Stimulated activated CD4-positive, alpha-beta T cell treated with anti-CD3 and anti-CD28 coated beads, Interleukin-2, amount 100 ng/mL, for 48 hours (primary cell): ENCODE measurements at places on chromosomes 1 and 21.

DNA sequence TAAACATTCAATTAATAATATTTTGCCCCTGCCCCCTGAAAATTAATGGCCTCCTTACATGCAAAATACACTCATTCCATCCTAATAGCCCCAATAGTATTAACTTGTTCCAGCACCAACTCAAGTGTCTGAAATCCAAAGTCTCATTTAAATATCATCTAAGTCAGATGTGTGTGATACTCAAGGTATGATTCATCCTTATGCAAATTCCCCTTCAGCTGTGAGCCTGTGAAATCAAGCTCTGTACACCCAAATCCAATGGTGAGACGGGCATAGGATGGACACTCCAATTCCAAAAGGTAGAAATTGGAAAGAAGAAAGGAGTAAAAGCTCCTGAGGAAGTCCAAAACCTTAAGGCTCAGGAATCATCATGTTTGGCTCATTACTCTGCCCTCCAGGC is 83.5 kb downstream of the HHAT start:
- DNase-seq = no peak

DNA sequence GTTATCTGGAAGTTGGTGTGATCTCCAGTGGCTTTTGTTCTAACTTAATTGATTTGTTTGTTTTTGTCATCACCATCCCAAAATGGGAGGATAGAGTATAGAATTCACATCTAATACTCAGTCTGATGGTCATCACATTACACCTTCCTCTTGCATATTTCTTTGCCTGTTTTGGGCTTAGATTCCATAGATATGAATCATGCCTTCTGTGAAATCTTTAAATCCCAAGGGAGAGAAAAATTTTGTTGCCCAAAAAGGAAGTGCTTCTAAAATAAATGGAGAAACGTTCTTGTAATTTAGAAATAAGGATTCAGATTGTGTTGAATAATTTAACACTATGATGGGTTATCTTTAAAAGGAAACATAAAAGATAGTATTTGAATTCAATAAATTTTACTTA is 446.0 kb upstream of the LRRC7 start:
- no peak for DNase-seq

- no peak for DNase-seq
Measured at GRCh38 chr21:40291560-40291959, 424.3 kb downstream of the PCP4 start.

DNA sequence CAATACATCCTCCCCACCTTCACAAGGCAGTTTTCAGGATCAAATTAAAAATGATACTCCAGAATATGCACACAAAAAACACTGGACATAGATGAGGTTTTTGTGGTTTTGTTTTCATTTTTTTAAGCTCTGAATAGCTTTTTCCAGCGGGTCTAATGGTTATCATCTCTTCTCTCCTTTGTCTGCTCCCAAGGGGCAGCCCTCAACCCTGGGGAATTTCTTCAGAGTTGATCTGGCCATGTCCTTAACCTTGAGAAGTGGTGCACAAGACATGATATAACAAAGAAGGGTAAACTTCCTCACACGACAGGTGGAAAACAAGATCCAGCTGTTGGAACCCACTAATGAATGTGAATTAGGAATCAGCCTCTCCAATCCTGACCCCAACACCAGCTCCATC is 1.5 kb upstream of the CD244 start:
- DNase-seq = no peak
